ENCODE measurements at places on chromosomes 2 and 18.

DNA sequence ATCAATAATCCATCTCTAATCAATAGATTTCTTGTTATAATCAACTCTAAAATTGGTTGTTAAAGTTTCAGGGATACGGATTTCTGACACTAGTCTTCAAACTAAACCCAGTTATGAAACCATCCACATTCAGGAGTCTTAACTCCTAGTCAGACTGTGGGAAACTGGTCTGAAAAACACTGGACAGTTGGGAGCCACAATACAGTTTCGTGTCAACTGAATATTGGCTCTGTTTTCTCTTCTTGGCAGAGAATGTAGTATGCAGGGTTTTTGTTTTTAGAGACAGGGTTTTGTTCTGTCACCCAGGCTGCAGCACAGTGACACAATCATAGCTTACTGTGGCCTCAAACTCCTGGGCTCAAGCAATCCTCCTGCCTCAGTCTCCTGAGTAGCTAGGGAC, 123.1 kb downstream of the RTTN start:
- DNase-seq = no peak

- no peak for DNase-seq
Measured at GRCh38 chr18:61528961-61529360, 195.7 kb downstream of the CDH20 start.

GRCh38 chr18:24683925-24684324, 223.5 kb downstream of the HRH4 start:
- DNase-seq = no peak

- no peak for DNase-seq
Measured at GRCh38 chr2:3174626-3175567, 202.7 kb downstream of the EIPR1 start.

GRCh38 chr2:239269173-239269885, 131.5 kb downstream of the HDAC4 start:
- no peak for DNase-seq

- no peak for DNase-seq
Measured at GRCh38 chr2:241130316-241130715, 19.0 kb downstream of the PASK start.

- no peak for DNase-seq
Measured at GRCh38 chr2:177325554-177325953, 61.0 kb upstream of the NFE2L2 start.

DNA sequence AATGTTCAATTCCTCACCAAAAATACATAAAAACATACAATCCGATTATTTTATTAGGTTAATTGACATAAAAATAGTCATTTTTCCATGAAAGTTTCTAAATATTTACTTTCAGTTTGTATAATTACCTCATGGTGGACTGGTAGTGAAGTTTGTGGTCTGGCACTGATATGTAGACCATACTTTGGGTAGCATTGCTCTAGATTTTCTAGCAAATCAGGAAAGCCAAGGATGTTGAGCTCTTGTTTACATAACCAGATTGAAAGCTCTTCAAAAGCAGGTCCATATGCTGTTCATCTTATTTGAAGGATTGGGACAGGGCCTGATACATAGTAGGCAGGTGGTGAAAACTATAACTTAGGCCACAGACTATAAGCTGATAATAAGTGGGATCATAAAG, 61.8 kb downstream of the COMMD1 start:
- DNase-seq = no peak

DNA sequence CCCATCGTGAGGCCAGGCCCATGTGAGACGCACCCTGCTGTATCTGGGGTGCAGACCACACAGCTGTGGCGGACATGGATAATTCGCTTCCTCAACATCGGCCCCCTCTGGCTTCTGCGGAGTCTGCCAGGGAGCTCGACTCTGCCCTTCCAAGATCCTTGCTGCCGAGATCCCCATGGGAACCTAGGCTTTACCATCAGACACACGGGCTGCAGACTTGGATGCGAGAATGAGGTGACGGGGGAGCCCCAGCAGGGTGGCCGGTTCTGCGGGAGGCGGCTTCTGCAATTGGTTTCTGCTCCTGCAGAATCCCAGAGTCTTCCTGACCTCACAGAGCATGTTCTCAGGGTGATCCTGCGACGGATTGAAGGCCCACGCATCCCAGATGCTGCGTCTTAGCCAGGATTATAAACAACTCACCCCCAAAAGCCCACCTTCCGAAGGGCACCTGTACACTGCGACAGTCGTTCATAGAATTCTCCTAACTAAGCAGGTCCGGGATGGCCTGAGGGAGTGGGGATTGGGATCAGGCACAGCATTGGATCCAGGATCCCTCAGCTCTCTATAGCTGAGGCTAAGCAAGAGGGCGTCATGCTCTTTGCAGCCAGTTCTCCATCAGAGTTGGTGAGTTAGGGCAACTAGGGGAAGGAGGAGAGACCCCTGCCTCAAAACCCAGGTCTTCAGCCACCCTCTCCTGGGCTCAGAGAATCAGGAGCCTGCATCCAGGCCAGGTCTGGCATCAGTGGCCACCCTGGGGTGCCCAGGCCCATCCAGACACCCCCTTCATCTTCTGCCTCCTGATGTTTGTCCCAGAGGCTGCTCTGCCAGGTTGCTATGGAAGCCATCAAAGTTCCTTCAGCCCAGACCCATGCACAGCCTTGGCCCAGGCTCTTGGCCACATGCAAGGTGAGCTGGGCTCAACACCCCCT, 74.7 kb upstream of the SNTG2 start:
- DNase-seq = no peak

- peak; percentile 32 for DNase-seq
Measured at GRCh38 chr2:74845217-74845751, 11.4 kb downstream of the HK2 start.

- no peak for DNase-seq
Measured at GRCh38 chr2:159010340-159010739, 41.9 kb downstream of the TANC1 start.

DNA sequence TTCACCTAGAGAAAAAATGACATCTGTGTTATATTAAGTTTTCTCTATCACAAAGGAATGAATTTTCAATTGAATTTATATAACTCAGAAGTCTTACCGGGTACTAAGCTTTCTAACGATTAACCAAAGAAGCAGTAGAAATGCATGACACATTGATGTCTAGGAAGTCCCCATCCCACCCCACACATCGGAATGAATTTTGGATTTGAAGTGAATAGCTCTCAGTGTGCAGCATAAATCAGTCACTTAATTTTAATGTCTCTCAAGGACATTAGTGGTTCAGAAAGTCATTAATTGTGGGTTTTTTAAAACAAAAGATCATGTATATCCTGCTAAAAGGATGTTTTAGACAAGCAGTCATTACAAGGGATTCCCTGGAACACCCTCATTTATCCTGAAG, 141.4 kb upstream of the PIEZO2 start:
- no peak for DNase-seq

DNA sequence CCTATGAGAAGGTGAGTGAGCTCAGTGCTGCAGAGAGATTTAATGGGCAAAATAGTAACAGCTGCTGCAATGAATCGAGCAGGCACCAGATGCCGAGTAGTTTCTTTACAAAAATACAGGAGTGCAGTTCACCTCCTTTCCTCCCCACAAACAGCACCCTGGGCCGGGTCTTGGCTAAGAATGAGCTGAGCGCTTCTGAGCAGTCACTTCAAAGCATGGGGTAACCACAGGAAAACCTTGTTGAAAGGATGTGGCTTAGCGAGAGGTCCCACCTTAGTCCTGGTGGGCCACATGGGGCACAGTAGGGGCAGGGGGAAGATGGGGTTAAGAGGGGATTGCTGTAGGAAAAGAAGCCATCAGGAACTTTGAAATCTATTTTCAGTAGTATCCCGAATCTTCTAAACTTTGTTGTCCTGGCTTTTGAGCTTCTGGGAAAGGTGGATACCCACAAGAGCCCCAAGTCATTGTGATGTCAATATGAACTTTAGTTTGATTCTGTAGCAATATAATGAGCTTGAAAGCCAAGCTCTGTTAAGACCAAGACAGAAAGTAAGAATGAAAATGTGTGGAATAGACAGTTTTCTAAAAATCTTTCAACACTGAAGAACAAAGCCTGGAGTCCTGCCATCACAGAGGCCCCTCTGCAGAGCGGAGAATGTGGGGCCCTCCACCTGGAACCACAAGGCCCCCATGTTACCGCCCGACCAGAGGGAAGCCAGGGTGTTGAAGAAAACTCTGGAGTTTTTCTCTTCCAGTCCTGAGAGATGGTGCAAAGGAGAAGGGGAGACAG, 101.0 kb upstream of the ZNF236 start:
- DNase-seq = no peak

GRCh38 chr2:168155680-168156079, 91.7 kb downstream of the STK39 start:
- no peak for DNase-seq

- no peak for DNase-seq
Measured at GRCh38 chr2:219844401-219845091, 217.1 kb downstream of the SLC4A3 start.

GRCh38 chr2:96747061-96747617, 7.3 kb upstream of the LMAN2L start:
- no peak for DNase-seq

DNA sequence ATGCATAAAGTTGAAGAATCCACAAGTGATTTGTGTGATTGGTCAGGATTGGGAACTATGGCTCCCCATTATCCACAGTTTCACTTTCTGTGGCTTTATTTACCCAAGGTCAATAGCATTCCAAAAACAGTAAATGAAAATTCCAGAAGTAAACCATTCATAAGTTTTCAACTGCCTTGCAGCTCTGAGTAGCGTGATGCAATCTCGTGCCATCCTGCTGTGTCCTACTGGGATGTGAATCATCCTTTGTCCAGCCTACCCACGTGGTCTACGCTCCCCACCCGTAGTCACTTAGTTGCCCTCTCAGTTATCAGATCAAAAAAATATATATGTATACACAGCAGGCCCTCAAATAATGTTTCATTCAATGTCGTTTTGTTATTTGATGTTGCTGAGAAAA, 89.0 kb upstream of the DLGAP1 start:
- no peak for DNase-seq
